ENCODE measurements at places on chromosomes 1 and 21.

DNA sequence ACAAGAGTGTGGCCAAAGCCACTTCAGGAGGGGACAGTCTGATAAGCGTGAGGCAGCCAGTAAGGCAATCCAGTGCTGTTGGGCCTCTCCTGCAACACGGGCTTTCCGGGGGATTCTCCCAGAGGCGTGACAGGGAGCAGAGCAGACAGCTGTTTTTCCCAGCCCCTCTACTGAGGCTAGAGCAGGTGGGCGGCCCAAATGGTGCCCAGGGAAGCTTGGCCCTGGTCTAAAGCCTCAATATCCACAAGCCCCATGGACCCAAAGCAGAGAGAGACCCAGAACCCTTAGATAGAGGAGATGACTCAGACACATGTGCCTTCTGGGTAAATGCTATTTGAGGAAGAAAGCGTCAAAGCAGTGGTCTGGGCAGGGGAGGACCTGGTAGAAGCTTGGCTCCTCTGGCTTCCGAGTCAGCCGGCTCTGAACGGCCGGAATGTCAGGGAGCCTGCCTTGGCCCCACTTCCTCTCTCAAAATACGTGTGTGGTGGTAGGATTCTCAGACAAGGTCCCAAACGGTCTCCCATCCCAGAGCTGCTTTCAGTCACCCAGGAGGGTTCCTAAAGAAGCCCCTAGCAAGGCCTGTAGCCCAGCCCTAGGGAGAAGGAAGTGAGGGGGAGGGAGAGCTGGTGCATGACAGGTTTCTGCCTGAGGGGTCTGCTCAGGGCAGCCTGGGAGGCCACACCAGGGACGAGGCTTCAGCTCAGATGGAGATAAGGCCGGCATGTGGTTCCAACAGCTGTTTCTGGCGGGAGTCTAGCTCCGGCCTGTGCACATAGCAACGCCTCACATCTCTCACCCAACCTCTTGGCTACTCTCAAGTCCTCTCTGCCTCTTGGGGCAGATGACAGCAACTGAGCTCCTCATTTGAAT, 28.8 kb downstream of the PIK3C2B start:
- no peak for DNase-seq

DNA sequence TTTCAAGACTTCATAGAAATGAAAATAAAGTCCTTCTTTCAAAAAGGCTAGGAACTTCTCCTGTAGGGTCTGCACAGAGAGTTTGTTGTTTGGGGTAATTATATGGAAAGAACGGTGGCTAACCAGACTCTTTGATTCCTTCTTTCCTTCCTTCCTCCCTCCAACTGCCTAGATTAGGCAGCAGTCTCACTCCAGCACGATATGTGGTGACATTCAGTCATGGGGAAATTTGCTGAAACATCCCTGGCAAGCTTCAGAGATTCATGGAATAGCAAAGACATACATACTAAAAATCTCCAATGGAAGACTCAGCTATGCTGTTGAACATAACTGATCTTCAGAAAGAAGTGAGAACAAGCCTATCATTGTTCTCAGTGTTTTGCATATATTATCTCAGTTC, 4.3 kb downstream of the NTMT2 start:
- no peak for DNase-seq

DNA sequence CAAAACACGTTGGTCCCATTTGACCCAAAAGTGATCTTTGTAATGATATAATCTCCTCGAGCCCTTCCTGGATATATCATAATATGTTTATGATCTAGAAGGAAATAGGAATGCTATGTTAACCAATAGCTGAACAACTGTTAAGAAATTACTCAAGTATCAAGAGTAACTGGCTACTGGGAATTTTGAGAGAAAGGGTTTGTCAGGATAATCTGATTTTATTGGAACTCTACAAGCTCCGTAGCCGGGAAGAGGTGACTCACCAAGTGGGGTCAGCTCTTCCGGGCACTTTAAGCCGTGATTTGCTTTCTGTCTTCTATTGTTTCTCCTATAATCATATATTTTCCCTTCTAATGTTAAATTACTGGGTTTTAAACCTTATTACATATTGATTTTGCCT, 250.5 kb upstream of the POGK start:
- DNase-seq: no peak

- peak; percentile 26 for DNase-seq
Observed at GRCh38 chr1:221708987-221709386, 32.9 kb downstream of the DUSP10 start.

- DNase-seq: no peak
Observed at GRCh38 chr1:167121375-167122120, 27.7 kb downstream of the STYXL2 start.

DNA sequence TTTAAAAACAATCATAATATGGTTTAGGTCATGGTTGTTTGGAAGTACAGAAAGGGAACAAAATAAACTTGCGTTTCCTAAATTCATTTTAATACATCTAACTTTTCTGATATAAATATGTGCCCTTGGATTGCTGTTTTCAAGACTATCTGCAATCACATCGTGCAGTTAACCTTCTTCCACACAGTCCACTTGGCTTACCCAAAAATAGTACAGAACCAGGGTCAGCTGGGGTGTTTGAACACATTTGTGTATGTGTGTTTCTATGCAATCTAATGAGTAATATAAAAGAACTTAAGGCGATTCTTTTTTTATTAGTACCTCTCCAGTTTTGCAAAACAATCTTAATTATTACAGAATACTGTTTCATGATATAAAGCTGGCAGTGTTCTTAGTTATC, 19.9 kb downstream of the SAMSN1 start:
- no peak for DNase-seq

GRCh38 chr1:83626603-83627002, 372.3 kb downstream of the TTLL7 start:
- DNase-seq: no peak

DNA sequence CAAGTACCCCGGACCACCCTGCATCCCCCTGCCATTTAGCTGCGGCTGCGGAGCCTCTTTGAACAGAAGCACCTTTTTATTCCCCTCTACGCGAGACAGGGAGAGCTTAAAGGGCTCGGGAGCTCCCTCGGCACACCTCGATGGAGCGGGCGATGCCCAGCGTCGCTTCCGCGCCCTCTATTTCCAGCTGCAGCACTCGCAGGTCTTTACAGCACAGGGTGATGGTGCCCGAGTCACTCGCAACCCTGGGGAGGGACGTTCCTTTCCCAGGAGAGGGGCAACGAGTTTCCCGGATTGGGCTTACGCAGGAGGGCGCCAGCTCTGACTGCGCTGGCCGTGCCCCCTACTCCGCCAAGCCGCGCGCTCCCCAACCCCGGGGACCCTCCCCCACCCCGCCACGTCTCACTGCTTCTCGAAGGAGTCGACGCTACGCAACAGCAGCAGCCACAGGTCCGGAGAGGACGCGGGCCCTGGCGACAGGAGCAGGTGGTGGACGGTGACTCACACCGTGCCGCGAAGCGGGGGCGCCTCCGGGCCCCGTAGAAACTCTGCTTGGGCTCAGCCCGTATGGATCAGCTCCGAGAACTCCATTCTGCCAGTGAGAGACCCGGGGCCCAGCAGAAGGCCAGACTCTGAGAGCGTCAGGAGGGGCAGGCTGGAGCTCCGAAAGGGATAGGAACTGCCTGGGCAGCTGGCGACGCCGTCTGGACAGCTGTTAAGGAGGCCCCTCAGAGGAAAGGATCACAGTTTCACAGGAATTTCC, 5.8 kb upstream of the FAM167B start:
- DNase-seq: no peak

GRCh38 chr1:206058927-206059292, 5.9 kb downstream of the RHEX start:
- no peak for DNase-seq

DNA sequence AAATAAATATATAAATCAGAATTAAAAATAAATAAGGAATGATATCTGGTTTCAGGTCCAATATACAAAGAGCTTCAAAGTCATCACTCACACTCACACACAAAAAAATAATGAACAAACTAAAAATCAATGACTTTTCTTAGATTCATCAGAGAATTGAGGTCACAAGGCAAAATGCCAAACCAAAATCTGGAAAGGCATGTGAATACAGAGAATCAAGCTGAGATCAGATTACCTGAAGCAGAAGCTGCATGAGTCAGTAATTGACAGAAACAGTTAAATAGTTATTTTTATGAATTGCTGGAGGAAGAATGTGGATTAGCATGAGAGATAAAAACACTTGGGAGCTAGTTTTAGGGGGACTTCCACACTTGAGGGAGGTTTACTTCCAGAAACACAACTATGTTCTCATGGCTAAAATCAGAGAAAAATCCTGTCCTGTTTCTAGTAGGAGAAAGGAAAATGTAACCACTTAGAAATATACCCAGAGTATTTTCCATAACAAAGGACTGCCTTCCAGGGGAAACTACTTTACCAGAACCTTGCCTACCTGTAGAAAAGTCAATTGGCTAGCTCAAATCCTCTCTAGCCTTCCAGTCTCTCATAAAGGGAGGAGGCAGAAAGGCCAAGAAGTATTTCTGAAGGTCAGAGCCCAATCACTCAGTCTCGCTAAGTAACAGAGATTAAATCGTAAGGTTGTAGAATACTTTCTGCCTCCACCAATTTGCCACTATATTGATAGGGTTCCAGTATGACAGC, 536.6 kb upstream of the NR5A2 start:
- peak; percentile 73 for DNase-seq

GRCh38 chr1:189904509-189904908, 573.2 kb downstream of the BRINP3 start:
- DNase-seq: no peak
